ENCODE measurements at places on chromosomes 12 and 14.

DNA sequence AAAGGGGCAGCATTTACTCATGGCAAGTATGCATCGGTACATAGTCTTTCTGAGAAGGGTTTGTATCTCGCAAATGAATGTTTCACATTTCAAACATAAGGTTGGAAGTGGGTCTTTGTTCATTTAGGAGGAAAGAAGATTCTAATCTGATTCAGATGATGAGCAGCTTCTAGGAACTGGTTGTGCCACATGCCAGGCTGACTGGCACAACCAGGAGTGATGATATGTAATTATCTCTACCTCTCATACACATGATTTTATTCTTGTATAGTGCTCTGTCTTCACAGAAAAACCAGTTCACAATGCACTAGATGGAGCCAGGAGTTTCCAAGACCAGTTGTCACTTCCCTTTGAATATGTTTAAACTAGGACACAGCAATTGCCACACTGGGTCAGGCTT, 13.7 kb upstream of the BEST3 start:
- no peak for DNase-seq

GRCh38 chr14:90626550-90626949, 189.7 kb downstream of the TTC7B start:
- DNase-seq, result no peak

DNA sequence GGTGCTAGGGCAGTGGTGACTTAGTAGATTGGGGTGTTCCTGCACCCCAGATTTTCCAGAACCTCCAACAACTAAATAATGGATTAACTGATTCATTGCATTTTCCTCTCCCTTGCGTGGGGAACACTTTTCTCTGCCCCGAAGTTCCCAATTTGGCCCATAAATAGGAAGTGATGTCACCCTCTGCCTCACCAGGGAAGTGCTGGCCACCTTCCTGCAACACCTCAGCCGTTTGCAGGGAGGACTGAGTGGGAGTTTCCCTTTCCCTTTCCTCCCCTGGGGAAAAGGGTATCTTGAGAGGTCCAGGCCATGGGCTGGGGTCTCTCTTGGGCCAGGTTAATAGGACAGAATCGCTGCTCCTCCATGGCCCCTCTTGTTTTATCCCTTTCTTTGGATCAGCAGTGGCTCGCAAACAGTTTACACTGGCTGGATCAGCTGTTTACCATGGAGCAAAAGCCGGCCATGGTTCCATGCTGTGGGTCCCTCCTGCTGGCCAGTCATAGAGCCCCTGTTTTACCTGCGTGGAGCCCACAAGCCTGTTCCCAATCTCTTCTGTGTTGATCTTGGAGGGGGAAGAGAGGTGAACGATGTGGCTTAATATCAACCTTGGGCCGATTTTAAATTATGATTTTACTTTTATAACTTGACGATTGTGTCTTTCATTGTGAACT, 91.6 kb upstream of the VRK1 start:
- DNase-seq, result no peak

DNA sequence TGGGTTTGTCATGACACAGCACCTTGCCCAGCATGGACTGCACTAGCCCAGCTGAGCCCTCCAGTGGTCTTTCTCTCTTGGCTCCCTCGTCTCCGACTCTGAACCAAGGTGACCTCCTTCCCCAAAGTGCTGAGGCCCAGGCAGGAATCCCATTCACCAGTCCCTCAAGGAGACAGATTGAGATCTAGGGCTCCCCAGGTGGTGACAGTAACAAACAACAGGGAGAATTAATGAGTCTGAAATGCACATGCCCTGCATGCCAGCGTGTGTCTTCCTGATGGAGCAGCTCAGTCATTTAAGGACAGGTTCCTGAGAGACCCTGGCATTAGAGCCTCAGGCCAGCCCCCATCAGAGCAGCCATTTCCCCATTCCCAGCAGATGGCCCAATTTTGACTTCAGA, 51.4 kb upstream of the OAS1 start:
- no peak for DNase-seq

- no peak for DNase-seq
These were observed 1316.3 kb downstream of the TMEM121 start for GRCh38 chr14:106842687-106843086.

- no peak for DNase-seq
These were observed 88.7 kb downstream of the RIC8B start for GRCh38 chr12:106863189-106863588.

Data from fibroblast of skin of left quadriceps (primary cell).